NCI-H524 treated with DMSO at 0.1 percent for 48 hours (cell line): ENCODE measurements at places on chromosomes 12 and 14.
A peak's percentile ranks its signal among the peaks of the same experiment; 100 is the strongest.

- DNase-seq: no peak
These were observed 562 bp upstream of the GLIPR1L2 start for GRCh38 chr12:75390156-75390898.

- no peak for DNase-seq
These were observed 2.7 kb downstream of the KITLG start for GRCh38 chr12:88577537-88577936.

- no peak for DNase-seq
These were observed 151.7 kb downstream of the MON2 start for GRCh38 chr12:62618319-62618718.

GRCh38 chr12:88723219-88723618 lies 142.9 kb upstream of the KITLG start:
- no peak for DNase-seq

DNA sequence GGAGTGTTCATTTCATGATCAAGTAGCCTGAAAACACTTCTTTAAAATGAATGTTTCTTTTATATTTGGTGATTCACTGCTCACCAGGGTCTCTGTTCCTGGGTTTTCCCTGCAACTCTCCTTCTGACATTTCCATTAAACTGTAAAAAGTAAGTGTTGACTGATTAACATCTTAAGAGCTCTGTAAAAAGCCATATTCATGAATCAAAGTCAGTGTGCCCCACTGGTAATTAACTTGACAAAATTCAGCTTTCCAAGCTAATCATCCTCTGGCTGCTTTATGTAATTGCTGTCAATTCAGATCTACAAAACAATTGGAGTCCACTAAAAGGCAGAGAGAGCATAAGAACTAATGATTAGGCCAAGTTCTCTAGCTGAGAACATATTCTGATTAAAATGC lies 41.6 kb downstream of the CNTN1 start:
- no peak for DNase-seq

DNA sequence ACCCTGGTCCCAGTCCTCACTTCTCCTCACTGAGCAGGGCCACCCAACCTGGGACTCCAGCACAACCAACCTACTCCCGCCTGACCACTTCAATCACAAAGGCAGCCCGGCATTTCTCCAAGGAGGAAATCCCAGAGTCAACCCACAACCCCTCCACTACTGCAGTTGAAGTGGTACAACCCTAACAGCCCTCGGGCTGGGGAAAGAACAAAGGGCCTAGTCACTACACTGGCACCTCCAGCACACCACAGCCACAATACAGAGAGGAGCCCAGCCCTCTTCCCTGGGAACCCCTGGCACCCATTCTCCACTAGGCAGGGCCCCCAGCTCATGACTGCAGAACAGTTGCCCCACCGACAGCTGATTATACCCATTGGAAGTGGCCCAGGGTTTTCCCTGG lies 13.7 kb upstream of the OR5AU1 start:
- no peak for DNase-seq

DNA sequence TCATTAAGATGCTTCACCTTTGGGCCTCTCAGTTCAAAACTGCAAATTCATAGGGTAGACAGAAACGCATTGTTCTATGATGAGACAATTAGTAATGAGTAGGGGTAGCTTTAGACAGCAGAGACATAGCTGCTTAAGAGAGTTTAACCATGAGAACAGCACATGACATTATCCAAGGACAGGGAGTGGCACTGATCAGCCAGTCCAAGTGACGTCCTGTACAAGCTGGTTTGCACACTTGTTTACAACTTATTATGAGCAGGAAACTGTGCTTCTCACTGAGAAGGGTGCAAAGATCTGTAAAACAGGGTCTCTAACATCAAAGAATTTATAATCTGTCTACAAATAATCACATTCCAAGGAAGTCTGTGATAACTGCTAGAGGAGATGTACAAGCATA lies 11.2 kb upstream of the SRSF5 start:
- no peak for DNase-seq

DNA sequence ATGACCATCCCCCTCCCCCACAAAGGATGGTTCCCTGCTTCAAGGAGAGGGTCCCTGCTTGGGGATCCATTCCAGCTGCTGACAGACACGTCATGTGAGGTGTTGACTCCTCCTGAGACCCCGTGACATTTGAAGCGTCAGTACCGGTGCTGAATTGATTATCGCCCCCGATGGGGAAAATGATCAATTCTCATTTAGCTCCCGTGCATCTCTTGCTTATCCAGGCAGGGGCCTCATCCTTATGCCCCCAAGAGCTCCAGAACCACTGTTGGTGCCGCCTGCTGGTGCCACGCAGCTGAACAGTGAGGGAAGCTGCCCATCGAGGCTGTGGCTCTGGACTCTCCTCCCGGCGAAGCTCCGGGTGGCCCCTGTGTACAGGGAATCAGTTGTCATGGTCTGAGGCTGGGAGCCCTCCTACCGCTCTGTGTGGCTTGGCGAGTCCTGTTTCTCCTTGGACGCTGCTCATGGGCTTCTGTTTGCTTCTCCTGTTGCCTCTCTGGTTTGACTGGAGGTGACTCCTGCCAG lies 4.6 kb downstream of the KIF26A start:
- no peak for DNase-seq

DNA sequence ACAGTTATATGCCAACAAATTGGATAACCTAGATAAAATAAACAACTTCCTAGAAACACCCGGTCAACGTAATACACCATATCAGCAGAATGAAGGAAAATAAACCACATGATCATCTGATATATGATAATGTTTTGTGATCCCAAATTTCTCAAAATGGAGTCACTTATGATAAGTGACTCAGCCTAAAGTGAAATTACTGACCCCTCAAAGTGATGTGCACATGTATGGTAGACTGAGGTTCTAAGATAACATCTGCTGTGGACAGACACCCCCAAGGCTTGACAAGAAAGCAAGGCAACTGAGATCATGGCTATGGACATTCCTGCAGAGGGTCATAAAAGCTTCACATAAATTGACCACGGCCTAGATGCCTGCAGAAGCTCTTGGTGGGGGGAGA lies 105.1 kb upstream of the DCN start:
- no peak for DNase-seq

GRCh38 chr14:21385188-21385904 lies 1.5 kb upstream of the SUPT16H start:
- no peak for DNase-seq

DNA sequence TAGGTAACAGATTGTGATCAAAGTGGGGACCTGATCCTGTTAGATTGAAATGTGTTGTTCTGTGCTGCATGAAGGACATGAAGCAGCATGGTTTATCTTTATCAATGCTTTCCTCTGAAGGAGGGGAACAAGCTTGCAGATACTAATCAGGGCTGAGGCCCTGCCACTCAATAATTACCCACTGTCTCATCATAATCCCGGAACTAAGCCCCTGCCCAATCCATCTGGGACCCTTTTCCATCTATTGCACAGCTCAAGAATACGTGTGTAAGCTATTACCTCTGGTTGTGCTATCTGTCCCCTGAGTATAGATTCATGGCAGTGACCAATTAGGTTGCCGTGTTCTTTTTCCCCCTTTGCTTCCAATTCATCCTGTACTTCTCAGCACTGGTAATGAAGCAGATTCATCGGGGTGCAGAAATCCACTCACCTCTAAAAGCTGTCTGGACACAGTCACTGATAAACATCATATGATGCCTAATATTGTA lies 67.8 kb downstream of the OTX2 start:
- DNase-seq: peak; percentile 98

GRCh38 chr12:131571827-131572226 lies 139.1 kb upstream of the SFSWAP start:
- DNase-seq: no peak

GRCh38 chr12:105365231-105365630 lies 34.7 kb downstream of the C12orf75 start:
- no peak for DNase-seq

DNA sequence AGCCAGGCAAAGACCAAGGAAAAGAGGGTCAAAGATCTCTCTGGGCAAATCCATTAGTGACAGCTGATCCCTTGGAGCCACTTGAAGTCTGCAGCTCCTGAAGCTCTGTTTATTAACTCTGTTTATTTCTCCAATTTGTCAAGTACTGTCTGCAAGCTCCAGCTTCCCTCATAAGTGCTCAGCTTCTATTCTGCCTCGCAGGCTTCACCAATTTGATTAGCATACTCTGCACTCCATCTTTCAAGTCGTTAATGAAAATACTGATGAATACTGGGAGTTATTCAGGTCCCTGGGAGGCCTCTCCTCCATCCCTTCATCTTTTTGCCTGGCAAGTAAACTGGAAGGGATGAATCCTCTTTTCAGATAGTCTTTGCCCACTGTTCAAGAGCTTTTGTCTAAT lies 54.3 kb downstream of the TTC9 start:
- no peak for DNase-seq

DNA sequence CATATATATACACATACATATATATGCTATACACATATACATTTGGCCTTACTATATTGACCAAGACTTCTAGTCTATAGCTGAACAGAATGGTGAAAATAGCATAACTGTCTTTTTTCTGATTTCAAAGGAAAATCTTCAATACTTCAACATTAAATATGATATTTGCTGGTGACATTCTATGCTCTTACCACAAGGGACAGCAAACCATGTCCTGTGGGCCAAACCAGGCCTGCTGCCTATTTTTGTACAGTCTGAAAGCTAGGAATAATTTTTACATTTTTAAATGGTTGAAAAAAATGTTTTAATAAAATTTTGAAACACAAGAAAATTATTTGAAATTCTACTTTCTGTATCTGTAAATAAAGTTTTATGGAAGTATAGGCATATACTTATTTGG lies 63.6 kb downstream of the EML5 start:
- no peak for DNase-seq

DNA sequence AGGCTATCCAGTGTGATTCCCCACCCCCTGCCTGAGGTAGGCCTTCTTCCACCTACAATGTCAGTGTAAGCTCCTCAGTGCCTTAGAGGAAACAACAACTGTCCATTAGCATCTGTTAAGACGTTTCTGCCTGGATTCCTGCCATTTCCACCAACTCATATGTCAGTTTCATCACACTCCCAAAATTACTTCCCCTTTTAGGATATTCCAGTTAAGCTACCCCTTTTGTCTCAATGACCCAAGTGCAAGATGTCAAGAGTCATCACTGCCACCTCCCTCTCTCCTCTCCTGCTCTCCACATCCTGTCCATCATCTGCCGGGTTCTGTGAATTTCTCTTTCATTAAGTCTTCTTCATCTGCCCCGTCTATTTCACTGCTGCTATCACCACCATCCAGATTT lies 189.4 kb downstream of the DPF3 start:
- no peak for DNase-seq

- no peak for DNase-seq
These were observed 127.8 kb upstream of the PTPRQ start for GRCh38 chr12:80316222-80316621.

- no peak for DNase-seq
These were observed 60.0 kb upstream of the CCDC91 start for GRCh38 chr12:28130234-28130624.

- no peak for DNase-seq
These were observed 10.1 kb upstream of the SPATS2 start for GRCh38 chr12:49357103-49357678.

DNA sequence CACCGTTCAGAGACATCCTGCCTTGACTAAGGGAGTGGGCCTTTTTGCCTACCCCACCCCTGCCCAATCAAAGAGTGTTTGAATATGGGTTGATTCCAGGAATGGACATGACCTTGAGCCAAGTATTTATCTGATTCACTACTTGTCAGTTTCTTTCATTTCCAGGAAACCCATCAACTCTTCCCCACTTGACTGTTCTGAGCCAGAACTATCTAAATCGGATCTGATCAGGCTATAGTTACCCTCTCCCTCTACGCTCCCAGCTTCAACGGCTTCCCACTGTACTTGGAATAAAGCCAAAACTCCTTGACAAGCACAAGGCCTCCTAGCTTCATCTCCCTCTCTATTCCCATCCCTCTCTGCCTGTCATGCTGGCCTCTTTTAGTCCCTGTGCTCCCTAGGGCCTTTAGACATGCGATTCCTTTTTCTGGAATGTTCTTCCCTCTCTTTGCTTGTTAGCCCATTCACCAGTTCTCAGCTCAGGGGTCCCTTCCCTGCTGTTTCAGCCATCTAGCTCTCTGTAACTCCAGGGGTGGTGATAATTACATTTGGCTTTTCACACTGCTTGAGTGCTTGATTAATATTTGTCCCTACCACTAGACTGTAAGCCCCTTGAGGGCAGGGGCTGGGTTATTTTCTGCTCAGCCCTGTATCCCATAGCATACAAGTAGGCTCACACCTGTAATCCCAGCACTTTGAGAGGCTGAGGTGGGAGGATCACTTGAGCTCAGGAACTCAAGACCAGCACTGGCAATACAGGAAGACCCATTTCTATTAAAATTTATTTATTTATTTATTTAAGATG lies 5.5 kb upstream of the ITPK1 start:
- DNase-seq: no peak

- no peak for DNase-seq
These were observed 32.0 kb downstream of the DCP1B start for GRCh38 chr12:1972260-1972659.

GRCh38 chr12:55626154-55626553 lies 10.5 kb upstream of the OR10P1 start:
- DNase-seq: no peak

DNA sequence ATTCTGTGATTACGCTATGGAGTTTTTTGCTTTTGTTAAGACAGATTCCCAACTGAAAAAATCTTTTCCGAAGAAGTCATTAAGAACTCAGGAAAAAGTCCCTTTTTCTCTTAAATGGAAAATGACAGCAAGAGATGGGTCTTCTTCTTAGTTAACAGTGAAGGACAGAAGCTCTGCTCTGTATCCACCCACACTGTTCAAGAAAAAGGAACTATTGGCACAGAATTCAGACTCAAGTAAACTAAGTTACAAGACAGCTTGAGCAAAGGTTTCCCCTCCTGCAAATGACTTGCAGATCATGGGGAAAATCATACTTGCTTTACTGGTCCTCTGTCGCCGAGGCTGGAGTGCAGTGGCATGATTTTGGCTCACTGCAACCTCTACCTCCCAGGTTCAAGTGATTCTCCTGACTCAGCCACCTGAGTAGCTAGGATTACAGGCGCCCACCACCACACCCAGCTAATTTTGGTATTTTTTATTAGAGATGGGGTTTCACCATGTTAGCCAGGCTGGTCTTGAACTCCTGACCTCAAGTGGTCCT lies 137.1 kb upstream of the AEBP2 start:
- no peak for DNase-seq

DNA sequence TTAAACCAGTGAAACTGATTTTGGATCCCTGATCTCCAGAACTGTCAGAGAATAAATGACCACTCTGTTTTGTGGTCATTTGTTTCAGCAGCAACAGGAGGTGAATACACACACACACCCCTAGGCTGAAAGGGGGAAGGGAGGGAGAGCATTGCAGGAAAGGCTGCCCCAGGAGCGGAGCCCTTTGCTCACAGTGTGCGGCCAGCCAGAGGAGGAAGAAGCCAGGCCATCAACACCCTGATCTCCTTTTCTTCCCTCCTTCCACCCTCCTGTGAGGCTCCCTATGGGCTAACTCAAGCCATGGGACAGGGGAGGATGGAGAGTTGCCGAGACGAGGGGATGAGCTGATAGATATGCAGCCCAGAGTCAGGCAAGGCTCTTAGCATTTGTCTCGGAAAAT lies 211.9 kb downstream of the TBX5 start:
- DNase-seq: no peak
